ENCODE measurements at places on chromosomes 4 and X.

DNA sequence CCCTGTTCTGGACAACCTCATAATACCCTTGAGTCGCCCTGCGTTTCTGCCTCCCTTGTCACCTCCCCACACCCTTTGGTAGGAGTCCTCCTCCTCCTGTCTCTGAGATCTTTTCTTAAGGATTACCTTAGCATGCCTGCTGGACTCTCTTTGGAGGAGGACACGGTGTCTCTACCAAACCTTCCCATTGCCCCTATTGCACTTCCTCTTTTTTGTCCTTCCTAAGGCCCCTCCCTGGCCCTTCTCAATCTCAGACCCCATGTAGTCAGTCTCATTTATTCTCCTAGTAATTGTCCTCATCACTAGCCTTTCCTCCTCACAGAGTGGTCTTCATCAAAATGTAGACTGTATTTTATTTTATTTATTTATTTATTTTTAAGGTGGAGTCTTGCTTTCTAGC is 335.0 kb upstream of the SFRP2 start:
- no peak for DNase-seq

- DNase-seq = no peak
Observed at GRCh38 chr4:184471881-184472613, 2.3 kb downstream of the IRF2 start.

DNA sequence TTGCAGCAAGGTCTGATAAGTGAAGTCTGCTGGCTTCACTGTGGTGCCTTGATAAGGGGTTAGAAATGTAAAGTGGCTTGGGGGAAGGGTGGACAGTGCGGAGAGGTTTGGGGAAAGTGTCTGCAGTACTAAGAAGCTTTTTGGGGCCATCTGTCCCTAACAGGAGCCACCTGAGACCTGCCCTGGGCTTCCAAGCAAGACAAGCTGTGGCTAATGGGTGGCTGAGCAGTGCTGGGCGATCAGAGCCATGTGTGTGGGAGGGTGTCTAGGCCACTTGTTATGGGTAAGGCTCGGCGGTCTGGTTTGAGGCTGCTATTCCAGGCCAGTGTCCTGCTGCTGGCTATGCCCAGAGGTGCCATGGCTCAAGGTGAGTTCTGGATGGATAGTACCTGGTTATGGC is 185.4 kb upstream of the MTMR8 start:
- peak; percentile 14 for DNase-seq

- no peak for DNase-seq
Observed at GRCh38 chr4:106041294-106042002, 146.2 kb downstream of the NPNT start.

- DNase-seq = no peak
Observed at GRCh38 chr4:98519268-98519977, 139.0 kb downstream of the TSPAN5 start.

DNA sequence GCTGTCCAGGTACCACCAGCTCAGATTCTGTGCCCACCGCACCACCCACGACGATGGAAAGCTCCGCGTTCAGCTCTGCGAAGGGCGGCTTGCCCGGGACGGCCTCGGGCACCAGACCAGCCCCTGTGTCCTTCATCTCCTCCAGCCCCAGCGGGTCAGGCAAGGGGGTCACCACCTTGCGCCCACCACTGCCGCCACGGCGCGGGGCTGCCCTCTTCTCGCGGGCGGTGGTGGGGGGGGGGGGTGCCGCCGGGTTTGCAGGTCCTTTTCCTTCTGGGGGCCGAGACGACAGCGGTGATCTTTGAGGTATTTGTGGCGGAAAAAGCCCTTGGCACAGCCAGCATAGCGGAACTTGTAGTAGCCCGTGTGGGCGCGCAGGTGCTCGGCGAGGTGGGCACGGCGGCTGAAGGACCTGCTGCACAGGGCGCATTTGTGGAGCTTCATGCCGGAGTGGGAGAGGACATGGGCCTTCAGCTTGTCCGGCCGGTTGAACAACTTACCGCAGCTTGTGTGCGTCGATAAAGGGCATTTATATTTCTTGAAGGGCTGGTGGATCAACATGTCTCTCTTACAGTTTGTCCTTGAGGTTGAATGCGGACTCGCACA is 50.9 kb downstream of the CFAP299 start:
- DNase-seq = no peak

- DNase-seq = peak; percentile 52
Observed at GRCh38 chrX:40651620-40652223, 4.4 kb upstream of the CXorf38 start.

- peak; percentile 54 for DNase-seq
Observed at GRCh38 chr4:167233685-167234315, 494 bp downstream of the SPOCK3 start.

GRCh38 chr4:181685911-181686310 is 557.3 kb upstream of the TENM3 start:
- no peak for DNase-seq

DNA sequence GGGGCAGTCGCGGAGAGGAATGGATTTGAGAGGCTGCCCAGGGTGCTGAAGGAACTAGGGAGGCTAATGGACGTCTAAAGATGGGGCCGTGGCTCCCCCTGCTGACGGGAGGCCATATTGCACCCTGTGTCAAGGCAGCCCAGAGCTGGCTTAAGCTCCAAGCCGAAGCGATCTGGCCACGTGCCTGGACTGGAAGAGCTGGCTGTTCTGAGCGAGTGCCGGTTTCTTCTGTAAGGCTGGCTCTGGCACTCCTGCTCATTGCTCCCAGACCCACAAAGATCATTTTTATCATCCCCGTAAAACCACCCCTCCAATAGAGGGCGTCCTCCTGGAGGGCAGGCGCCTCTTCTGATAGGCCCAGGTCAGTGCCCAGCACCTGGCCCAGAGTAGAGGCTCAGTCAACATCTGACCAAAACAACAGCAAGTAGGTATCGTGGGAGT is 5.6 kb downstream of the PNCK start:
- peak; percentile 87 for DNase-seq

DNA sequence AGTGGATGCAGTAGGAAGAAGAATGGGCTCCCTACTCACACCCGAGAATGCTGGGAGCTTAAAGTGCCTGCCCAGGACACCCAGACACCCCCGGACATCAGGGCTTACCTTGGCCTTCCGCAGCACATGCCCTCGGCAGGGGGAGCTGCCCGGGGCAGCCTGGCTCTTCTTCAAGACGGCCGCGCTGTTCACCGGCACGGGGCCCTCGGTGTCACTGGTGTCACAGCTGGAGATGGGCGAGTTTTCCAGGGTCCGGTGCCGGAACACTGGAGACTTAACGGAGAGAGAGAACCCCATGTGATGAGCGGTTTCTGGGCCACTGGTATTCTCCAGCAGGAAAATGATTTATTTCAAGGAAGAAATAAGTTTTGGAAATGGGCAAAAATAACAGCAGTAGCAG is 170.9 kb downstream of the AFAP1 start:
- no peak for DNase-seq

DNA sequence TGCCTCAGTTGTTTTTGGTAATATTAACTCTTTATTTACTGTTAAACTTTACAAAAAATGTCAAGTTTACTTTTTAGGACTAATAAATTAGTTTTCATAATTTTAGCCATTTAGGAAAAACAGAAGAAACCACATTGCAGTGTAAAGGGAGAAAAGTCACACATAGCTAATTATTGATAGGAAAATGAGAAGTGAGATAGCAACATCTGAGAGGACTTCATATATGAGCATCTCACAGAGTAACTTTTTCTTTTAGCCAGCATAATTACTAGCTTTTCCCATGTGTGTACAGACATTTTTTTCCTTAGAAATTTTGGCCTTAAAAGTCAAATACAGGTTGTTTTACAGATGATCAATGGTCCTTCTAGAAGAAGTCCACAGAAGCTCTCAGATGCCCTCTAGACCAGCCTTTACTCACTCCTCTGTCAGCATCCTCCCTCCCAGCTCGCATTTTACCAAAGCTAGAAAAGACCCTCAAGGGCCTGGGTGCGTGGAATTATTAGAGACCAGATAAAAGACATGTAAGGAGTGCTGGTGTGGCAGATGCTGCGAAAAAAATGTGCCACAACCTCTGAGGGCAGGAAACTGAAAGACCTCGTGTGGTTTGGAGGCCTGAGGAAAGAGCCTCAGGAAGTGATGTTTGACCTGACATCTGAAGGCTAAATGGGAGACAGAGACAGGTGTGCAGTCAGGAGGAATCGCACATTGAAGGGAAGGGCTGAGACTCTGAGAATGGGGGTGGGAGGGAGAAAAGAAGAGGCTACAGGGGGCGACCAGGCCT is 156.9 kb downstream of the CBR4 start:
- no peak for DNase-seq

DNA sequence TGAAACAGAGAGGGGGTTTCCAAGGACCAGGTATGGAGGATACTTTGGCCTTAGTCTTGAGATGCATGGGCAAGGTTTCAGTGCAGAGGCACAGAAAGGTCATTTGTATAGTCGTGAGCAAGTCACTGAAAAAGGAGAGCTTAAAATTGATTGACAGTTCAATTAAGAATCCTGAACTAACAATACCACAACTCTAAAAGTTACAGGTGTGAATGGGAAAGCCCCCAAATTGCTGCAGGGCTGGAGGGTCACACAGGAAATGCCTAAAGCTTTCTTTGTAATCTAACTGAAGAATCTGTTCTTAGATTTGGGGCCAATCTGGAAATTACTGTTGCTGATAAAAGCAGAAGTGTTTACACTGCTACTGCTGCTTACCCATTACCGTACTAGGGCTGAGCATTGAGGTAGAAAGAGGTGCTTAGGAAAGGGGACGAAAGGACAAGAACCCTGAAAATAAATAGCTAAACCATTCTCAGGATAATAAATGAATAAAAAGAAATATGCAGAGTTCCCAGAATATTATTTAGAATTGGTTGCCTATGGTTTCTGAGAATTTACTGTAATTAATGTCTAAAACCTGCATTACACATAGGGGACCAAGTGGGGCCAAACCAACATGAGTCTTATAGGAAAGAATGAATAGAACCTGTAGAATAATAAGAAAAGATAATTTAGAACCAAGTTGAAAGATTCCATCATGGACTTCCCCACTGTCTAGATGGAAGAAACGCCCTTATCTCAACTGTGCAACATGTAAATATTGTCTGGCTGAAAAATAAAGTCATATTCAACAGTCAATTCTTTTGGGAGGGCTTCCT is 91.9 kb upstream of the PPP1R2C start:
- no peak for DNase-seq

Data from glutamatergic neuron (in vitro differentiated cells).